Left renal cortex interstitium (tissue), 4 donors: ENCODE measurements at places on chromosomes 6 and 20.

DNA sequence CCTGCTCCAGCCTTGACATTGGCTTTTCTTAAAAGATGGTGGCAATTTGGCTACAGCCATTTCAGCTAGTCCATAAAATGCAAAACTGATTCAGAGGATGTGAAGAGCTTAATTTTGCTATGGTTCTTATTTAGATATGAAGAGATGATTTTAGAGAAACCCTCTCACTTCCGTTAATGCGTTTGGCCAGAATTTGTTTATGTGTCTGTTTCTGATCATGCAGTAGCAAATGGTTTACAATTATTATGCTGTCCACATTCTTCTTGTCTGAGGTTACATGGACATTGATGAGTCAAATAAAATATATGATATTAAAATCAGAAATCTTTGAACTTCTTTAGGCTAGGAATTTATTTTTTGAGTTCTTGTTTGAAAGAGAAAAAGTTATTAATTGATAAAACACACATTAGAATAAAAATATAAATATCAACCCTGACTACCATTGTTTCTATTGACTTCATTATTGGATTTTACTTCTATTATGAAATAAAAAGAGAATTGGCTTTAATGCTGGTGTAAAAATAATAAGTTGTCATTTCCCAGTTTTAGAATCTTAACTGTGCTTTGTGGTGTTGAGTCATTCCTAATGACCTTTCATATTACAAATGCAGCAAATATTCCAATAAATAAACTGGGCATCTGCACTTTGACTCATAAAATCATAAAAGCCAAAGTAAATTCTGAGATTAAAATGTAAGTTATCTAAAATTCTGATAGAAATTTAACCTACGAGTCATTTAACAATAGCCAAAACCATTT is 1286.0 kb upstream of the GJE1 start:
- no peak for DNase-seq

GRCh38 chr20:32168184-32168910 is 39.2 kb downstream of the PLAGL2 start:
- no peak for DNase-seq

DNA sequence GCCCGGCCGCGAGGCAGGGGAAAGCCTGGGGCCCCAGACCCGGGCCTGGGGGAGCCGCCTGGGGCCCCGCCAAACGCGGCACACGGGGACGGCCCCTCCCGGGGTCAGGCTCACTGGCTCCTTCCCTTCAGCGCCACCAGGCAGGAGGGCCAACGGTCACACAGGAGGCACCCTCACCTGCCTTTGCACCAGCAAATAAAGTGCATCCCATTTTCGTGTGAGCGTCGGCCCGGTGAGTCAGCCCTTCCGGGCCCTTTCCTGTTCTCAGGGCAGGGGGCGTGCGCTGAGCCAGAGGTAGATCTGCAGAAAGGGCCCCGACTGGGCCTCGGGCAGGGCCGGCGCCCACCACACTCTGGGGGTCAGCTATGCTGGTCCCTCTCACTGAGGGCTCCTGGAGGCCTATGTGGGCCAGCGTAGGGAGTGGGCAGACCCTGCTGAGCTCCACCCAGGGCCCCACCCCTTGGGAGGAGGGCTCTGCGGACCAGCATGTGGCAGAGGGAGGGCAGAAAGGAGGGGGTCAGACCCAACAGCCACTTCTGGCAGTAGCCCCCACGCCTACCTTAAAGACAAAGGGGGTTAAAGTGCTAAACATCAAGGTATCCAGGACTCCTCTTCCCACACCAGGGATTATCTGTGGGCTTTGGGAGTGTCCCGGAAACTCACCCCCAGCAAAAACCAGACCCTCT is 931 bp upstream of the UCKL1 start:
- DNase-seq = no peak

GRCh38 chr20:34904202-34904621 is 27.8 kb downstream of the ACSS2 start:
- no peak for DNase-seq

DNA sequence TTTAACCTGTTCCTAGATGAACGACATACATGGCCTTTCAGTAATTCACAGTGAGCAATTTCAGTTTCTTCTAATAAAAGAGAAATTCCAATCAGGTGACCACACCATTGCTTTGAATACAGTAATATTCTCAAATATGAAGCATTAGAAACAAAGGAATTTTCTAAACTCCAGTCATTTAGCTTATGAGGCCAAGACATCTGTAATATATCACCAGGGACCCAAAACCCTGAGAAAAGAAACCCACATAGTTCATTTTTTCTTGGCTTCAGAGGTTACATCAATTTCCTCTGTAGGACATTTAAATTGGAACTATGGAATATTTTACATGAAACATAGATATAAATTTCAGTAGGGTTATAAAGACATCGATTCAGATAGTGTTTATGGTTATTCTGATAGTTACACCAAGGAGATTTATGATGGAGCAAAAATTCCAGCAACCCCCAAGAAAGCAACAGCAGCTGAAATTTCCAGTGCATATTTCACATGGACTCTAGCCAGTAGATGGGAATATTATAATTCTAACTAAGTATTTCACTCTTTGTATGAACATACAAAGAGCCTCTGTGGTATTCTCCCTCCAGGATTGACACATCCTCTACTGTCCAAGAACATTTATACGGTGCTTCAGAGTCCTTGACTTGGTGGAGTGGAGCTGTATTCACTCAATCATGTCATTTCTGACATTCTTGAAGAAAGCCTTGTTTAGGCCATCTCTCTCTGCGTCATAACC is 82.9 kb downstream of the ADGRG6 start:
- no peak for DNase-seq

- DNase-seq = no peak
These were observed 103.5 kb downstream of the BCAS1 start for GRCh38 chr20:53966774-53967398.

DNA sequence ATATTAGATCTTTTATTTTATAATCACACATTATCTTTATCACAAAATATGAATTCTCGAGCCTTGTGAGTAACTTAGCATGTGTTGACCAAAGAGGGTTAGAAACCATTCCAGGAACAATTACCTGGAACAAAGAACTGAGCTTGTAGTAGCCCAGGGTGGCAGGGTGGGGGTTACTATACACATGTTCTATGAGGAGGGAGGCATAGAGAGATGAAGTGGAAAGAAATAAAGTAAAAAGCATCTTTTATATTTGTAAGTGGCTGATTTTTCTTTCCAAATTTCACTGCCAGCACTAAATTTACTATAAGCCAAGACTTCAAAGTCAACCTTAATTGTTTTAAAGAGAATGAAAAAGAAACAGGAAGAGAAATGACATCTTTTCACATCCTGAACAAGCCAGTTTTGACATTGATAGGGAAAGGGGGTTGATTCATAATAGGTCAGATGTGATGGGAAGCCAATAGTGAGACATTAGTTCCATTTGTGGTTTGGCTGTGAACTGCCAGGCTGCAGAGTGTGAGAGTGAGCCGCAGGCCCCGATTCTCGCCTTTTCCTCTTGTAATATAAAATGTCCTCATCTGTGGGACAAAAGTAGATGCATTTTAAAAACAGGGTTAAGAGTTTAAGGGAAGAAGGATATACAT is 52.7 kb upstream of the MYB start:
- no peak for DNase-seq

- no peak for DNase-seq
These were observed 4.2 kb upstream of the PARD6B start for GRCh38 chr20:50726955-50727791.

GRCh38 chr20:15643713-15644112 is 929.5 kb downstream of the KIF16B start:
- DNase-seq = no peak

GRCh38 chr6:1383729-1384548 is 5.4 kb upstream of the FOXF2 start:
- DNase-seq = no peak

- no peak for DNase-seq
These were observed 65.5 kb downstream of the GMDS start for GRCh38 chr6:2179950-2180349.

DNA sequence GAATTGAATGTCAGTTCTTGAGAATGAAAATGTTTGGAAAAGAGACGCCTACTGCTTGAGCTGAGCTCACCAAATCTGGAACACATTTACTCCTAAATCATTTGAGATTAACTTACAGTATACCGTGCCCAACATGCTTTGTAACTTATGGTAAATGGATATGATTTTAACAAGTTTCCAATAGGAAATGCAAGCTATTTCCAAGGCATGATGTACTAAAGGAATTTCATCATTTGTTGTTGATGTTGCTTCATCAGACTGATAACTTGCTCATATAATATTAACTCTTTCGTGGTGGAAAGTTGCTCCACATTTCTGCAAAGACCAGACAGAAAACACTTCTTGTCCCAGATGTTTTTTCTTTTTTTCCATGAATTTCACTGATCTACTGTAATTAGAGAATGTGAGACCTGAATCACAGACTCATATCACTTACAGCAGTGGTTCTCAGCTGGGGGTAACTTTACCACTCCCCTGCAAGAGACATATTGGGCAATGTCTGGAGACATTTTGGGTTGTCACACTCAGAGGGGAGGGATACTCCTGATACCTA is 116.6 kb upstream of the TRAF3IP2 start:
- no peak for DNase-seq

DNA sequence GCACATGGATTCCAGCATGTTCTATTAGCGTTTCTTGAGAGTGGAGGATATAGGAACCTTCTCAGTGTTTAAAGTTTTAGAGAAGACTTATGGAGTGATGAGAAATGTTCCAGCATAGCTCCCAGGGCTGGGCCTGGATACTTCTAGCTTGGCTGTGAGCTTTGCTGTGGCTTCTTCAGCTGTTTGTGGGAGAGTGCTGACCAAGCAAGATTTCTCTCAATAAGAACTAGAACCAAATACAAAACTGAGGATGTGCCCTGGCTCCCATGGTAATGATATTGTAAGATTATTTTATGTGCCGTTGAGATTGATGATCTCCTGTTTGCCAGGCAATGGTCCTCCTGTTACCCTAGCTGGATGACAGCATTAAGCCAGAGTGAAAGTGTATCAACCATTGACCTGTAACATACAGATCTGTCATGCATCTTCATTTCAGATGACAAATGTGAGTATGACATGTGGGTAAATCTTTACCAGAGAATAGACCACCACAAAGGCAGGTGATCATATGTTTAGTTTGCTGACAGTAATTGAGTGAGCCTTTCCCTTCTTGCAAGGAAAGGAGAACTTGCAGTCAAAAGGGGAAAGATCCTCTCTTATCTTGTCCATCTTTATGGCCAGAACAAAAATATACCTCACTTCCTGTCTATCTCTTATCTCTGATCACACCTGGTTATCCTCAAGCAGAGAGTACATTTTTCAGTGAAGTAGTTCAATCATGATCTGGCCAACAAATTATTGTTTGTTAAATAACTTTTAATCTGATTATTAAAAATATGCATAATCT is 180.1 kb downstream of the SLC24A3 start:
- no peak for DNase-seq

DNA sequence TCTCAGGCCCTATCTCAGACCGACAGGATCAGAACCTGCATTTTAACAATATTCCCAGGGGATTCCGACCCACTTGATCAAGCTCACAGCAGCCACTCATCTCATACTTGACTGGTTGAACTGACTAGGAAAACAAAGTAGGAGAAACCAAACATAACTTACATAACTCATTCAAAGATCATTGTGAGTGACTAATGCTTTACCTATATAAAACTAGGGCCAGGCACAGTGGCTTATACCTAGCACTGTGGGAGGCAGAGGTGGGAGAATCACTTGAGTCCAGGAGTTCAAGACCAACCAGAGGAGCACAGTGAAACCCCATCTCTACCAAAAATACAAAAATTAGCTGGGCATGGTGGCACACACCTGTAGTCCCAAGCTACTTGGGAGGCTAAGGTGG is 251.0 kb downstream of the ATXN1 start:
- DNase-seq = no peak

DNA sequence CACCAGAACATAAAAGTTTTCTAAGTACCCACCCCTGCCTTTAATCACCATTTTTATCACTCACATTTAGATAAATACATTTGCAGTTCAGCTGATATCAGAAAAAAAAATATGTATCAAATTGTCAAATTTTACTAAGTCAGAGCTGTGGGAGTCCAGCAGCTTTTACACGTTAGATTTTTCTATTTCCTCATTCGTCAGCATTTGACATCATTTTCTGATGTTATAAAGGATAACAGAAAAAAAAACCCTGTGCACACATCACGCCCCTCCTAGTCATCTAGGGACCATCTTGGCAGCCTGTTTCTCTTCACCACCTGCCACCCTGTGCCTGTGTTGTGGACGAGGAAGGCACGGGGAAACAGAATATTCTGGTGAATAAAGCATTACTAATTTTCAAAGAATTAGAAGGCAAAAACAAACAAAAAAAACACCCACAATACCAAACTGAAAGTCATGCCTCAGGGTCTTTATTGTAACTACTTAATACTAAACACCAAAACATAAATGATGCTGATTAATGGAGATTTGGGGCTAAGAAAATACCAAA is 12.4 kb downstream of the B4GALT5 start:
- DNase-seq = no peak

- DNase-seq = no peak
These were observed 38.0 kb downstream of the CDKAL1 start for GRCh38 chr6:20572288-20572687.

- DNase-seq = no peak
These were observed 9.6 kb downstream of the SRC start for GRCh38 chr20:37355252-37356180.

DNA sequence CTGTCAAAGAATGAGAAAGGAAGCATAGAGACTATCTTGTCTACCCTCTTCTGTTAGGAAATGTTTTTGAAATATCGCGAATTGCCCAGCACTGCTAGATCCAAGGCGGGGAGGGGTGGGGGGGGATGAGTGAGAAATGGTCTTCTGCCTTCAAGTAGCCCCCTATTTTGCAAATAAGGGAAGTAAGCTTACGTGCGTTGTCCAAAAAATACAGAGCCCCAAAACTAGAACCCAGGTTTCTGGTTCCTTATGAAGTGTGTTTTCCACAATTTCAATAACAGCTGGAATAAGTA is 923 bp upstream of the ILRUN start:
- no peak for DNase-seq

DNA sequence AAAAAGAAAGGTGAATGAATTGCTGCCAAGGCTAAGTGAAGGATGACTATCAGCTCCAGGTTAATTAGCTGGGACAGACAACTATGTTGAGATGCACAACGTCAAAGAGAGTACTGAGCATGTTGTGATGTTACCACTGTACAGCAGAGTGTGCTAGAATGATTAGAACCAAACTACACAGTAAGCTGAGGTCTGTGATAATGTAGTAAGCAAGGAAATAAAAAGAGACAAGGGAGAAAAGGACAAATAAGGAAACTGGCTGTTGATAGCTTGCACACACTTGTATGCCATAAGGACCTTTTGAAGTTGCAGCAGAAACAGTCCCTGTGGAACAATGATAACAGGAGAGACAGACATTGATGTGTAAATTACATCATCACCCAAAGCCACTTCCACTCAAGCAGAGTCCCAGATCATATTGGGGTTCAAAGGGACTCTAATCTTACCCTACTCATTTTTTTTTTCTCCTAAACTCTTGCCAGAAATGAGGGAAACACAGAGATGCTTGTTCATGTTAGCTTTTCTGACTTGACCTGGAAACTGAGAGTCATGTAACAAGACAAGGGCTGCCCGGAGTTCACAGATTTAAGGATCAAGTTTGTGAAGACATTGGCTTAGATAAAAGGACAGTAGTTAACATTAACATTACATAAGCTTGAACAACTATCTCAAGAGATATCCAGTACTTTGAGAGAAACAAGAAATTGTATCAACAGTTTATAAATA is 189.9 kb downstream of the CENPW start:
- DNase-seq = no peak
